ENCODE measurements at places on chromosomes 7 and 10. TPM values are rescaled to one million over a fixed set of nuclear protein-coding genes. Genes with fewer than 3 reads are reported as not detected.

- no peak for DNase-seq
These were observed at the start of gene HECW1 for GRCh38 chr7:43112459-43112940. TSS of gene HECW1 (plus strand) at chr7:43112647. CDS start at chr7:43243906, 131,259 bp downstream.

DNA sequence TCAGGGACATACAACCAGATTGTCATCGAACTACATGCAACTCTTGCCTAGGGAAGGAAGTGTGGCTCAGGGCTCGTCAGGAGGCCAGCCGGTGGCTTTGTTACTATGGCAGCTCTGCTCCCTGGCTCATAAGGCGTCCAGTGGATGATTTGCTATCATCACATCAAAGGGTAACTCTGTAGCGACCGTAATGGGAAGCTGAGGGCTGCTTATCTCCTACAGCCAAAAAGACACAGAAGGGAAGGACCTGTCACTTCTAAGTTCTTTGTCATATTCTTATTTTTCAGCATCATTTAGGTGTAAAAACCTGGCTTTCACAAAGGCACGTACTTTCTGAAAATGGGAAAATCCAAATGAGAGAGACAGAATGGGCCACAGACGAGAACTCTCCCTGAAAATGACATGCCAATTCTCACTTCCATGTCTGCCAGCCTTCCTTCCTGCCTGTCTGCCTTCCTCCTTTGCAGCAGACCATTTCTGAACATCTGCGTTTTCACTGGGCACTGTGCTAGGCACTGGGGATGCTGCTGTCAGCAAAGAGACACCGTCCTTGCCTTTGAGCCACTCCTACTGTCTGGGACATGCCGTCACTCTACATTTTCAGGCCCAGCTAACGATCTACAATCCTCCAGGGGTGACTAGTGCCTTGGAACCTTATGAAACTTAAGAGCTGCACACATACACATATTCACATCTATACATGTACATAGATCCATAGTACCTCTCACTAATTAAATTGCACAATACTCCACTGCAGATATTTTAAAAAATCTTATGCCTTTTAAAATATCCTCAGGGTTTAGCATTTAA lies 26.9 kb downstream of the ENKUR start:
- no peak for DNase-seq

DNA sequence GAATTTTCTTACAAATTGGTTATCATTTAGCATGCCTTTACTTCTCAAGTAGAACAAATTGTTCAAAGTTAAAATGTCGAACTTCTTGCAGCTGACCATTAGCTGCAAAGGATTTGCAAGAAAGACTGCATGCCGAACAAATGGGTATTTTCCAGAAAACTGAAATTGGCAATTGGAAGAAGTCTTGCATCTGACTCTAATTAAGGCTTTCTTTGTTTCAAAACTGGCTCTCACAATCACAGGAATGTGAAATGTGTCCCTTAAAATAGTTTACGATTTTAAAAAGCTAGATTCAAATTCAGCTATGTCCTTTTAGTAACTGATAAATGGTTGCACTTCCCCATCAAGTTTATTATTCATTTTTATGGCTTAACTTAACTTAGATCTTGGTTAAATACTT lies 207.9 kb downstream of the ARL4A start:
- no peak for DNase-seq

The EPC1 gene
- 48.1 TPM for polyA plus RNA-seq

The GIMAP6 gene
- polyA plus RNA-seq: 15.3 TPM

DNA sequence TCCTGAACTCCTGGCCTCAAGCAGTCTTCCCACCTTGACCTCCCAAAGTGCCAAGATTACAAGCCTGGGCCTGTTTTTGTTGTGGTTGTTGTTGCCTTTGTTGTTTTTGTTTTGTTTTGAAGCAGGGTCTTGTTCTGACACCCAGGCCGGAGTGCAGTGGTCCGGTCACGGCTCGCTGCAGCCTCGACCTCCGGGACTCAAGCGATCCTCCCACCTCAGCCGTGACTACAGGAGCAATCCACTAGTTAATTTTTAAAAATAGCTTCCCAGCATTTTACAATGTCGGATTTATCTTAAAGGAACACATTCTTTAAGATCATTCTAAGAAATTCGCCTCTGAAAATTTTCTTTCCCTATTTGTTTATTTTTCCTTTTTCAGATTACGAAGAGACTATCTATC lies 27.7 kb upstream of the AP5Z1 start:
- no peak for DNase-seq

DNA sequence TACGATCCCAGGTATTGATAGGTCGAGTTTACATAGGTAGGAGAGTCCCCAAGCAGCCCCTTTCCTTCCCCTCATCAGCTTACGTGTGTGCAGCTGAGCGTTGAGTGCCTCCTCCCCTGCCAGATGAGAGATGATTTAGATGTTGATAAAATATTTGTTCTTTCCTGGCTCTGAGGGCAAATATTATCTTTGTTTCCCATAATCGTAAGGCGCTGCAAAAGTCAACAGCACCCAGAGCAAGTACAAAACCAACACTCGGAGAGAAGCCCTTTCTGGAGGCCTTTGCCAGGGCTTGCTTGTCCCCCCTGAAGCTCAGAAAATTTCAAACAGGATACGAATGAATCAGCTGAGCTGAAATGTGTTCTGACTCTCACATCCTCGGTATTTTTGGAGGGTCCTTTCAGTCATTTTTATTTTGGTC lies 683.2 kb downstream of the LRMDA start:
- DNase-seq: no peak

The DPYSL4 gene
- 5.0 TPM for polyA plus RNA-seq

DNA sequence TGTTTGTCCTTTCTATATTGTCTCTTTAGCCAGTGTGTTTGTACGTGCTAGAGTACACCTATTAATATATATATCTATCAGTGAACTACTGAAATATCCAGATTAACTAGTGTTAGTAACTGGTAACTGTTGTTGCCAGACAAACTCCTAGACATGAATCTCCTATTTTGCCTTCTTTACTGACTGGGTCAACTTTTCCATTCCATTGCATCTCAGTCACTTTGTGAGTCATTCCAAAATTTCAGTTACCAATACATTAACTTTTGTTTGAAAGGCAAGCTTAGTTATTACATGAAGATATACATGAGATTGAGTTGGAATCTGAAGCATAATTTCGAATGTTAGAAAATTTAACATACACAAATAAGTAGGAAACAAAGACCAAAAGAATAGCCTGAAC lies 51.4 kb downstream of the BTAF1 start:
- DNase-seq: no peak

The TPK1 gene
- polyA plus RNA-seq: 3.2 TPM

- no peak for DNase-seq
These were observed 121.7 kb upstream of the TNRC18 start for GRCh38 chr7:5545222-5545914.

DNA sequence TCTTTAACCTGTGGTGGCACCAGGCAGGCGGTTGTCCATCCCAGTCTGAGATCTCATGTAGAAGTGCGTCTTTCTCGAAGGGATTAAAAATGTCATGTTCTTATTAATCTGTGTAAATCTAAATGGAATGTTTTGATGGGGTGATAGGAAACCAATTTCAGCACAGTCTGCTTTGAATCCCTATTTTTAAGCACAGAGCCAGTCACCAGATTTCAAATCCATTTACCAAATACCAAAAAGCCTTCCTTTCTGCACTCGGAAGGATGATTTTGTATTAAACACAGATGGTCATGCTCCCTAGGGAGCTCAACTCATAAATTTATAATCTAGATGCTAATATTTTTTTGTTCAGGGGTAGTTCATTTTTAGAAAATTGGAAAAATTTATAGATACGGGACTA lies 160.6 kb upstream of the AOAH start:
- no peak for DNase-seq

DNA sequence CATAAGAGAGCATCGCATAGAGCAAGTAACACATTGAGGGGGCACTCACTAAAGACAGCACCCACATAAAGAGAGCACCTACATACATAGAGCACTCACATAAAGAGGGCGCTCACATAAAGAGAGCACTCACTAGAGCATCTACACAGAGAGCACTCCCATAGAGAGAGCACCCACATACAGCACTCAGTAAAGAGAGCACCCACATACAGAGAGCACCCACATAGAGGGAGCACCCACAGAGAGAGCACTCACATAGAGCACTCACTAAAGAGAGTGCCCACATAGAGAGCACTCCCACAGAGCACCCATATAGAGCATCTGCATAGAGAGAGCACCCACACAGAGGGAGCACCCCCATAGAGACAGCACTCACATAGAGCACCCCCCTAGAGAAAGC lies 47.8 kb downstream of the INSIG1 start:
- no peak for DNase-seq

The SHTN1 gene
- 7.0 TPM for polyA plus RNA-seq

GRCh38 chr7:4951903-4952636 lies 6.9 kb downstream of the MMD2 start:
- no peak for DNase-seq

- DNase-seq: no peak
These were observed 304.7 kb downstream of the CDK14 start for GRCh38 chr7:90900628-90901356.

DNA sequence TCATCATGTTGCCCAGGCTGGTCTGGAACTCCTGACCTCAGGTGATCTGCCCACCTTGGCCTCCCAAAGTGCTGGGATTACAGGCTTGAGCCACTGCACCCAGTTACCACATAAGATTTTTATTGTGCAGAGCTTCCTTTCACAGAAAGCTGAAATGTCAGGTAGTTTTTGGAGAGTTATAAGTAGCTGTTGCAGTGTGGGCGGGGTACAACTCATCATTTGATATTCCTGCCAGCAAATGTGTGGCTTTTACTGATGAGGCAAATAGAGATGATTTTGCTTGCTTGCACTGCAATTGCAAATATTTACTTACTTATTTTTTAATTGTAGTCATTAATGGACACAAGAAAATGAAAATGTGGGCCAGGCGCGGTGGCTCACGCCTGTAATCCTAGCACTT lies 32.4 kb downstream of the NKX2-3 start:
- DNase-seq: no peak
